ENCODE measurements at places on chromosomes 6 and 20. TPM values are rescaled to one million over a fixed set of nuclear protein-coding genes. Genes with fewer than 3 reads are reported as not detected.

GRCh38 chr6:15077961-15078360 lies 167.9 kb upstream of the JARID2 start:
- DNase-seq = no peak

GRCh38 chr6:45616209-45616608 lies 238.5 kb upstream of the SUPT3H start:
- DNase-seq = no peak

DNA sequence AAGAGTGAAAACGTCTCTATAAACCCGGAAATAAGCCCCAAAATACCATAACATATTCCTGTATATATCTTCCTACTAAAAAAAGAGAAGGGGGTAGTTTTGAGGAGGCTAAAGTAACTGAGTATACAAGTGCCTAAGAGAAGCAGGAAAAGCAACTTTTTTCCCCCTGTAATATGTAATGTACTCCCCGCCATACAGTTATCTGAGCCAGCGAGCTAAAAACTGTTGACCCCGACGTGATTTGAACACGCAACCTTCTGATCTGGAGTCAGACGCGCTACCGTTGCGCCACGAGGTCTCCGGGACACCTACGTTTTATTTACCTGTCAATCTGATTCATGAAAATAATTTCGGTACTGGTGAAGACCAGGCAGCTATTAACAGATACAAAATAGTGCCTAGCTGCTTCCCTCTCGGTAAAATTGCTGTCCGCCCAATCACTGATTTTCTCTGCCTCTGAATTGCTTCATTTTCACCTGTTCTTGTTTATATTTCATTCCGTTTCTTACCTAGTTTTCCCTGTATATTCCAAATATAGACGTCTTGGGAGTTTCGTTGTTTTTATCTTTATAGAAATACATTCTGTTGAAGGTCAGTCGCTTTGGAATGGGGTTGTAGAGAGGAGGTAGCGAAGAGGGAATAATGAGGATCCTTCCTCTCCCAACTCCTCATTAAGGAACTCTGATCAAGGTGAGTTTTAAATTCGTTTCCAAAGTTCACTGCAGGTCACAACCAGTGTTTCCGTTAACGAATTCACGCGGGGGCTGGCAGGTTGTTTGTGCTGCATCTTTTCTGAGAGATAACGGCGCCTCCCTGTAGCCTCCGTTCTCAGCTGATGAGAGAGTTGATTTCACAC lies 33.6 kb upstream of the BTN3A2 start:
- DNase-seq = peak; percentile 37

IDH3B gene
- total RNA-seq = 64.3 TPM

DNA sequence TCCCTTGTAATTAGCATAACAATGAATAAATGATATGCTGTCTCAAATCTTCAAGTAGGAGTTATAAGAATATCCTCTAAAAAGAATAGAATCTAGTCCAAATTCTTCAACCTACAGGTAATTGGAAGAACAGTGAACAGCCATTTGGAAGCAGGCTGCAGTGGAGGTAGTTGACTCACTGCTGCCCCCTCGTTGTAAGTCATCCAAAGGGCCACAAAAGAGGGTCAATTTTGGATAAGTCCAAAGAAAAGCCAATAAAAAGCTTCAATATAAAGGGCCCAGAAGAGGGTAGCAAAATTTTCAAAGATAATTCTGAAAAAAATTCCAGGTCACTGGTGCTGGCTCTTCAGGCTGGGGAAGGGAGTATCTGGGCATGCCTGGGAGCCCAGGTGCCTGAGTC lies 60.8 kb upstream of the SSTR4 start:
- peak; percentile 17 for DNase-seq

DNA sequence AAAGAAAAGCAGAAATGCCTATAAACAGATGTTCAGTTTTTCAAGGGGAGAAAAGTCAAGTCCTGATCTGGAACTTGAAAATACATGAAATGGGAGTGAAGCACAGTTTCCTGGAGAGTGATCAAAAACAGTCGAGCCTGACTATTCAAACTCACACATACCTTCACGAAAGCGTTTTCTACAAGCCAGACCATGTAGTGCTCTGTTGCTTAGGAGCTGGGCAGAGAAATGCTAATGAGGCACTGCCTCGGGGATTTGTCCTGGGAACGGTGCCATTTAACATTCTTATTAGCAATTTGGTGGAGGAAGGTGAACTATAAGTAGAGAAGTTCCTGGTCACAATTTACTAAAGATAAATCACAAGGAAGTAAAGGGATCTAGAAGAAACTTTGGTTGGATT lies 5.9 kb downstream of the NHSL1 start:
- peak; percentile 68 for DNase-seq
